ENCODE measurements at places on chromosomes 6 and 20. TPM values are rescaled to one million over a fixed set of nuclear protein-coding genes. Genes with fewer than 3 reads are reported as not detected.

- no peak overlapping the region for H3K27ac ChIP-seq
- no peaks in the 10 kb centered on the region for H3K36me3 ChIP-seq
- no peaks in the 10 kb centered on the region for H3K4me1 ChIP-seq
- H3K27me3 ChIP-seq = no peaks in the 10 kb centered on the region
- H3K4me3 ChIP-seq = no peak overlapping the region
- DNase-seq = no peak
Measured at GRCh38 chr6:168683621-168684020, 242.6 kb downstream of the SMOC2 start.

The BCL2L1 gene
- 48.4 TPM for total RNA-seq

The STMND1 gene
- total RNA-seq = not detected

The NOTCH4 gene
- total RNA-seq = 2.6 TPM

- peaks cover 33% of the 10 kb centered on the region for H3K4me1 ChIP-seq
- DNase-seq = no peak
- H3K27me3 ChIP-seq = no peaks in the 10 kb centered on the region
- H3K36me3 ChIP-seq = no peaks in the 10 kb centered on the region
Measured at GRCh38 chr6:117531346-117531745, 48.9 kb downstream of the DCBLD1 start.

- H3K27me3 ChIP-seq = no peaks in the 10 kb centered on the region
- H3K4me1 ChIP-seq = peaks cover 4% of the 10 kb centered on the region
- H3K4me3 ChIP-seq = no peak overlapping the region
- no peak overlapping the region for H3K27ac ChIP-seq
- H3K36me3 ChIP-seq = no peaks in the 10 kb centered on the region
- no peak for DNase-seq
Measured at GRCh38 chr6:53294611-53295010, 54.1 kb downstream of the ELOVL5 start.

DNA sequence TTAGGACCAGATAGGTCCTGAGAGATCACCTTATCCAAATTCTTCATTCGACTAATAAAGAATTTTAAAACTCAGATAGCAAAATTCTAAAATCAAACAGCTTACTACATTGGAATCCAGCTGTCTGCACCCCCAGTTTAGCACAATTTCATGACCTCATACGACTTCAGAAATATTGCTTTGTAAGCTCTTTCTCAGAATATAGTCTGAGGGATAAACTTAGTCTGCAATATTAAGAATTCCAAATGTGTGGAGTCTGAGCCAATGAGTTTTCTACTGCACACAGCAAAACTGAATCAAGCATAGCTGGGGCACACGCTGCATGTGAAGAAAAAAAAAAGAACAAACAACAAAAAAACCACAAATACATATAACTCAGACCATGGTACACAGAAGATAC, 541.6 kb upstream of the CHD6 start:
- no peak for DNase-seq
- H3K27me3 ChIP-seq = no peaks in the 10 kb centered on the region
- H3K27ac ChIP-seq = no peak overlapping the region
- H3K36me3 ChIP-seq = no peaks in the 10 kb centered on the region

DNA sequence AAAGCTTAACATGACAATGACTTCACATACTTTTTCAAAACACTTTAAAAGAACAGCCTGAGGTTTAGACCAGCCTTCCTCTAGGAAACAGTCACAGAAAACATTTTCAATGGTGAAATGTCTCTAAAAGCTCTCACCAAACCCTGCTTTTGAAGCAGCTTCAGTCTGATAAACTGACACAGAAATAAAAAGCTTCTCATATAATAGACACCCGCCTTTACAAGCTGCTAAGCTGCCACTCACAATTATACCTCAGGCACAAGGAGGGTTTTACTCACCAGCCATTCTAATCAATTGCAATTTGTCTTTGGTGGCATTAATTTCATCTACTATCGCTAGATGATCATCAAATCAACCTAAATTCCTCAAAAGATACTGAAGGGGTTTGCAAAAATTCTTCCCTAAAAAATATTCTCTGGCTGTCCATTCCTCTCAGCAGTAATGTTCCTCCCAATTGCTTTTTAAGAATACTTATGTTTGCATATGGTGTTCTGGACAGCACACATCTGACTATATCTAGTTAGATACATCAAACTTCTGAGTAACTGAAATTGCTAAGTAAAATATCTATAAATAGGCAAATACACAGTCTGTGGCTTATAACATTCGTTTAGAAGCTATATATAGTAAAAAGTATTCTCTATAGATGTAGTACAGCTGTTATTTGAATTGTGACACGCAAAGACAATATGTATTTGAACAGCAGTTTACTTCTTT, 29.4 kb downstream of the KIF13A start:
- H3K4me3 ChIP-seq = no peak overlapping the region
- no peaks in the 10 kb centered on the region for H3K36me3 ChIP-seq
- no peaks in the 10 kb centered on the region for H3K27me3 ChIP-seq
- H3K4me1 ChIP-seq = no peaks in the 10 kb centered on the region
- no peak for DNase-seq
- no peak overlapping the region for H3K27ac ChIP-seq

The TENT5A gene
- total RNA-seq = 13.1 TPM

The SSTR4 gene
- not detected for total RNA-seq

- no peak overlapping the region for H3K4me3 ChIP-seq
- no peaks in the 10 kb centered on the region for H3K4me1 ChIP-seq
- no peaks in the 10 kb centered on the region for H3K27me3 ChIP-seq
- no peaks in the 10 kb centered on the region for H3K36me3 ChIP-seq
- H3K27ac ChIP-seq = no peak overlapping the region
- DNase-seq = no peak
Measured at GRCh38 chr6:6221787-6222535, 98.5 kb downstream of the F13A1 start.

- no peak for DNase-seq
- peak overlapping the region; percentile 74 for H3K27ac ChIP-seq
- peaks cover 13% of the 10 kb centered on the region for H3K4me1 ChIP-seq
- H3K4me3 ChIP-seq = no peak overlapping the region
- H3K27me3 ChIP-seq = no peaks in the 10 kb centered on the region
- H3K36me3 ChIP-seq = no peaks in the 10 kb centered on the region
Measured at GRCh38 chr6:6712449-6713403, 124.2 kb downstream of the LY86 start.

All from liver (tissue), 10 donors.